Lower leg skin (tissue), 4 donors: ENCODE measurements at places on chromosomes 5 and 9. TPM values are rescaled to one million over a fixed set of nuclear protein-coding genes. Genes with fewer than 3 reads are reported as not detected.

DNA sequence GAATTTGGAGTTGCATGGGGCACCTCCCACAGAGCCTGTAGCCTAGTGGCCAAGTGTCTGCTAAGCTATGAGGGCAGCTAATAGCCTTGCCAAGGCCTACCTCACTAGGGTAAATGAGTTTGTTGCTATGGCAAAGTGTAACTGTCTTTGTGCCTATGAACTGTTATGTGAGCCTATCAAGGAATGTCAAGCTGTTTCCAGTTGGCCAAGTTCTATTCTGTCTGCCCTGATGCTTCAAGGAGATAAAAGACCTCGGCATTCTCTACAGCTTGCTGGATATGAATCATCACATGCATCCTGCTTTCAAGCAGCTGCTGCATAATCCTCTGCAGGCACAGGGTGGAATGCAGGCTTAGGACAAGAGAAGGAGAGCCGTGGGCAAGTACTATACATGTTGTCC is 69.8 kb upstream of the CCDC112 start:
- DNase-seq: no peak

The WNT8A gene
- not detected for total RNA-seq

- no peak for DNase-seq
These were observed 222.0 kb downstream of the EBF1 start for GRCh38 chr5:158877706-158878105.

- no peak for DNase-seq
These were observed 986.5 kb downstream of the CDH18 start for GRCh38 chr5:19001539-19001938.

DNA sequence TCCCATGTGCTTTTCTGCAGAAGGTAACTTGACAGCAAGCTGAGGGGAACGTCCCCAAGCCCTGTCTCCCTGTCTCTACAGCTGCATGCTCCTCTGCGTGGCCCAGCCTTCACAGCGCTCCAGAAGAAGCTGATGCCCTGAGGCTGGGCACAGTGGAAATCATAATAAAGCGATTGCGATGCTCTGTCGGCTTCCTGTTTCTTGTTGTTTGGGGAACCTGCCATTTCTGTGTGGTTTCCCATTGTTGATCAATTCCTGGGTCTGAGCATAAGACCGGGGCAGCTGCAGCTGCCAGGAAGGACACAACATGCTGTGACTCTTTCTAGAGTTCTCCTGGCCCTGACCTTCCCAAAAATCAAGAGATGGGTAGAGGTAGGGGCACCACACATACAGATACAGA is 7.2 kb upstream of the DNAJB5 start:
- no peak for DNase-seq

The CTSV gene
- total RNA-seq: 49.1 TPM

GRCh38 chr5:132008961-132009680 is 2.3 kb downstream of the ACSL6 start:
- no peak for DNase-seq

- DNase-seq: no peak
These were observed 35.5 kb downstream of the CAMK4 start for GRCh38 chr5:111259636-111260035.

The CDC37L1 gene
- total RNA-seq: 15.5 TPM
